ENCODE measurements at places on chromosomes 2 and 18.
A peak's percentile ranks its signal among the peaks of the same experiment; 100 is the strongest.

GRCh38 chr18:28036488-28036887 lies 140.4 kb downstream of the CDH2 start:
- no peak for DNase-seq
- H3K4me3 ChIP-seq = no peak overlapping the region
- H3K27ac ChIP-seq = no peak overlapping the region
- no peaks in the 10 kb centered on the region for H3K36me3 ChIP-seq
- no peaks in the 10 kb centered on the region for H3K27me3 ChIP-seq

- DNase-seq = no peak
- H3K4me1 ChIP-seq = peaks cover 3% of the 10 kb centered on the region
- H3K36me3 ChIP-seq = no peaks in the 10 kb centered on the region
- H3K27ac ChIP-seq = no peak overlapping the region
Measured at GRCh38 chr2:189155795-189156194, 23.8 kb downstream of the COL5A2 start.

- H3K27ac ChIP-seq = no peak overlapping the region
- no peaks in the 10 kb centered on the region for H3K4me1 ChIP-seq
- DNase-seq = no peak
- peaks cover 11% of the 10 kb centered on the region for H3K36me3 ChIP-seq
- peak overlapping the region; percentile 90 for H3K4me3 ChIP-seq
Measured at GRCh38 chr2:238425979-238426567, 654 bp upstream of the ASB1 start.

DNA sequence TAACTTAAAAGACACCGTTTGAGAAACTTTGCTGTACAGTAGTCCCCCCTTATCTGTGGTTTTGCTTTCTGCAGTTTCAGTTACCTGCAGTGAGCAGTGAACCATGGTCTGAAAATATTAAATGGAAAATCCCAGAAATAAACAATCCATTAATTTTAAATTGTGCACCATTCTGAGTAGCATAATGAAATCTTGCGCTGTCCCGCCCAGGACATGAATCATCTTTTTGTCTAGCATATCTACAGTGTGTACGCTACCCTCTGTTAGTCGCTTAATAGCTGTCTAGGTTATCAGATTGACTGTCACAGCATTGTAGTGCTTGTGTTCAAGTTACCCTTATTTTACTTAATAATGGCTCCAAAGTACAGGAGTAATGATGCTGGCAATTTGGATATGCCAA lies 6.1 kb downstream of the ARPC2 start:
- no peak for DNase-seq
- H3K36me3 ChIP-seq = peaks cover 51% of the 10 kb centered on the region
- H3K4me3 ChIP-seq = no peak overlapping the region
- H3K27me3 ChIP-seq = no peaks in the 10 kb centered on the region
- no peak overlapping the region for H3K27ac ChIP-seq

GRCh38 chr2:42141687-42142546 lies 27.2 kb upstream of the EML4 start:
- no peaks in the 10 kb centered on the region for H3K27me3 ChIP-seq
- peak overlapping the region; percentile 71 for H3K4me3 ChIP-seq
- H3K36me3 ChIP-seq = no peaks in the 10 kb centered on the region
- H3K4me1 ChIP-seq = peaks cover 14% of the 10 kb centered on the region
- peak; percentile 61 for DNase-seq
- peak overlapping the region; percentile 35 for H3K27ac ChIP-seq

GRCh38 chr2:241412144-241412543 lies 56.1 kb downstream of the FARP2 start:
- H3K27ac ChIP-seq = no peak overlapping the region
- DNase-seq = no peak
- H3K36me3 ChIP-seq = peaks cover 20% of the 10 kb centered on the region
- no peaks in the 10 kb centered on the region for H3K4me1 ChIP-seq

Data from H9 (cell line).